ENCODE measurements at places on chromosomes 5 and 9.

- DNase-seq = no peak
Observed at GRCh38 chr5:133753856-133754255, 141.5 kb upstream of the FSTL4 start.

- no peak for DNase-seq
Observed at GRCh38 chr9:16429671-16430070, 440.8 kb downstream of the BNC2 start.

GRCh38 chr5:154652746-154653417 is 102.3 kb upstream of the LARP1 start:
- DNase-seq = no peak

DNA sequence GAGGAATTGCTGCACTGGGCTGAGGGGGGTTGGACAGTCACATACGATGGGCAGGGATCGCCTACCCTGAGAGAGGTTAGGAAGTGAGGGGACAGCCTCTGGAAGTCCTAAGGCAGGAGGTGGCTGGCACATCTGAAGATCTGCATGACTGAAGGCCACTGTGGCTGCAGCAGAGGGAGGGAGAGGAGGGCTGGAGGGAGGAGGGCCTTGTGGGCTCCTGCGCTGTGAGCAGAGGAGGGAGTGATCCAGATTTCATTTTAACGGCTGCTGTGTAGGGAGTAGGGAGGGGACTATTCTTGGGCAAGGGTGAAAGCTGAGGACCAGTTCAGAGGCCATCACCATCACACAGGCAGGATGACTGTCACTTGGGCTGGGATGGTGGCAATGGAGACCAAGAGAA is 7.1 kb downstream of the EIF4E1B start:
- no peak for DNase-seq

DNA sequence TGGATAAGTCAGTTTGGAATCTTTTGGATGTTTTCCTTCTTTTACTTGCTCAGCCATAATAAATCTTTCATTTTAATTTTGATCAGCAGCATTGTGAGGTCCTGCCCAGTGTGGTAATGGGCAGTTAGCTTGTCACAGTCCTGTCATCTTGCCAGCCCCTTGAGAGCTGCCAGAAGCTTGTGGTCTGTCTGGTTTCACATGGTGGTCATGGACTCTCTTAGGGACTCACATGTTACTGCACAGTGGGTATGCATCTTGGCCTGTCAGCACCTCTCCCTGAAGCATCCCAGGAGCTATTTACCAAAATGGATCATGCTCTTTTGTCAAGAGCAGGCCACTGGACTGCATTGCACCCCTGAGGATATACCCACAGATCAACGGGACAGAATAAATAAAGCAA is 60.3 kb downstream of the DAPK1 start:
- DNase-seq = no peak

DNA sequence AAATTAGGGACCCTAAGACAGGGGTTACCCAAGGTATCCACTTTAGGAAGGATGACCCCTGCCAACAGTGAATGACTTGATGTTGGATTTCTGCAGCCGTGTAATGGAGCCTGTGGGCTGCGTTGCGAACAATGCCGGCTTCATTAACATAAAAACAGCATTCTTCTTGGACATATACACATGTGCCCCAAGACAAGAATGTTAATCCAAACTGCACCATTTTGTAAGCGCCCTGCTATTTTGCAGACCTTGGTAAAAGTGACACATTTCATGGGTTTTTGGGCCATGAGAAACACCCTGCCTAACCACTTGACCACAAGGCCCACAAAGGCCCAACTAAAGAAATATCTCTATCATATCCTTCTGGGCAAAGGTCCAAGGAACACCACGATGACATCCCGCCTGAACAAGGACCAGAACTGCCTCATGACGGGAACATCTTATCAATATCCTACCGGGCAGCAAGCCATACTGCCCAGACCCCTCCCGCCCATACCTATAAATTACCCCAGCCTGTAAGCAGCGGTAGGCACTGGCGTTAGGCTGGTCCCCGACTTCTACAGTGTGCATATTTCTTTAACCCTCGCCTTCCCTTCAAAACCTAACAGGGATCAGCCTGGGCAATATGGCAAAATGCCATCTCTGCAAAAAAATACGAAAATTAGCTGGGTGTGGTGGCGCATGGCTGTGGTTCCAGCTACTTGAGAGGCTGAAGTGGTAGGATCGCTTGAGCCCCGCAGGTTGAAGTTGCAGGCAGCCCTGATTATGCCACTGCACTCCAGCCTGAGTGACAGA is 9.7 kb upstream of the PDCD1LG2 start:
- DNase-seq = no peak

- no peak for DNase-seq
Observed at GRCh38 chr5:126926187-126926586, 104.2 kb downstream of the MARCHF3 start.

GRCh38 chr5:32100691-32101302 is 73.3 kb downstream of the GOLPH3 start:
- DNase-seq = no peak

GRCh38 chr5:31530541-31531265 is 1.2 kb downstream of the DROSHA start:
- no peak for DNase-seq

DNA sequence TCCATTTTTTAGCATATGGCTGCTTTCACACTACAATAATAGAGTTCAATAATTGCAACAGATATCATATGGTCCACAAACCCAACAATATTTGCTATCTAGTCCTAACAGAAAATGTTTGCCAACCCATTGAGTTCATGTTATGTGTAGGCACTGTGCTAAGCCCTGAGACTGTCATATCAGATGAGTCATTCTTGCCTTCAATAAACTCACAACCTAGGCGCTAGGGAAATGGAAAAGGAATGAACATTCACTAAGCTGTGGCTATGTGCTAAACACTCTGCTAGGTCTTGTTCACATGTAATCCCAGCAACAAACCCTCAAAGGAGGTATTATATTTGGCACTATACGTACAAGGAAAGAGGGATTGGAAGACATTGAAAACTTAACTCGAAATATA is 8.4 kb upstream of the TIMD4 start:
- DNase-seq = no peak

DNA sequence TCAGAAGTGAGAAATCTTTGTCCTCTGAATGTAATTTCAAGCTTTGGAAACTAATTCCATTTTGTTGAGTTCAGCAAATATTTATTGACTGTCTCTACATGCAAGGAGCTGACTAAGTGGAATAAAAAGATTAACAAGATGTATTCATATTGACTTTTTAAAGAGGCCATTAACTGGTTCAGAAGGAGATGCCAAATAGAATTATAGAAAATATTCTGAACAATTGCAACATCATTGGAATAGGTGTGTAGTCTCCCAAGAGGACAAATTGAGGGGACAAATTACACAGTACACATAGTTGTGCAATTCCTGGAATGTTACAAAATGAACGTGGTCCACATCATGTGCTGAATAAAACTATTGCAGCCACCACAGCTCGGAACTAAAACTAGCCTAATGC is 224.2 kb downstream of the NPR3 start:
- DNase-seq = no peak

GRCh38 chr5:61659221-61659696 is 327.2 kb downstream of the ZSWIM6 start:
- no peak for DNase-seq

GRCh38 chr9:15374825-15375224 is 47.9 kb upstream of the SNAPC3 start:
- DNase-seq = no peak

- DNase-seq = no peak
Observed at GRCh38 chr5:154478224-154478565, at the start of gene HAND1. Gene HAND1 (minus strand): TSS chr5:154478227. CDS start chr5:154478008, 219 bp downstream.

DNA sequence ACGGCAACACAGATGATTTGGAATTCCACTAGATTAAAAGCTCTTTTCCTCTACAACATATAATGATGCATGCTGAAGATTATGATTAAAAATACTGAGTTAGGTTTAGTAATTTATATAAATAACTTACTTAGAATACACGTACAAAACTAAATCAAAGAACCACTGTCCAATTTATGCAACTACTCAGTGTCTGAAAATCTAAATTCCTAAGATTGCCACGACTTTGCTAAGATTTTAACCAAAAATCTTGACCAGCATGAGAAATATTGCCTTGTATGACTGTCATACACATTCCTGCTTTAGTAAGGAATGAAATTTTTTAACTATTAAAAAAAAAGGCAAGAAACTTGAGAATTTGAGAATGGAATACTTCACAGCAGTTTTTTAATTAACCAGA is 292.4 kb downstream of the ZNF608 start:
- DNase-seq = no peak

DNA sequence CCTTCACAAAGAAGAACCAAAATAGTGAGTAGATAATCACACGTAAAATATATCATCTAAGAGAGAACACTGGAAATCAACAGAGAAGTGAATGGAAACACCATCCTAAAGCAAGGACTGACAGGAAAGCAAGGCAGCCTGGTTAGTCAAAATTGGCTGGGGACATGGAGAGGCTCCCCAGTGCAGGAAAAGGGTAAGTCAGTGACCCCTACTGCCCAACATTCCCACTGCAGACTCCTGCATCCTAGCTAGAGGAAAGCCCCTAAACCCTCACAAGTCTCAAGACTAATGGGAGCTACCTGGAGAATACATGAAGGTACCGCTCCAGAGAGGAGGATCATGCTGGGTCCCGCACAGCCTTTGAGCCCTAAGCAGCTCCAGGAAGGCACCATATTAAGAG is 60.1 kb downstream of the ZDHHC21 start:
- DNase-seq = no peak

- no peak for DNase-seq
Observed at GRCh38 chr5:94788527-94788926, 170.1 kb downstream of the SLF1 start.

DNA sequence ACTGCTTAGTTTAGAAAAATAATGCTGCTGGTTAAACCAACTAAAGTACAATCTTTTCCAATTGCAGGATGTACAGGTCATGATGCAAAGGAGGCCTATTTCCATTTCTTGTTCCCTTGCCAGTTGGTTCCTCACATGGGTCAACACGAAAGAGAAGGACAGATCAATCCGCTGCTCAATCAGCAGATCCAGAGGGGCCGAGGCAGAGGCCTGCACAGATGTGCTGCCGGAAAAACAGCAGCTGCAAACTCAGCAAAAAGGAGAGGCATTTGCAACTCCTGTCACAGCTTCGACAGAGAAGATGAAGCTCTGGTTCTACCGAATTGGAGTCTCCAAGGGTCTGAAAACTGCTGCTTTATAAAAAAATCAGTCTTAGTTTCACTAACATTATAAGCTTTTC is 69.8 kb downstream of the NIPSNAP3B start:
- DNase-seq = no peak

DNA sequence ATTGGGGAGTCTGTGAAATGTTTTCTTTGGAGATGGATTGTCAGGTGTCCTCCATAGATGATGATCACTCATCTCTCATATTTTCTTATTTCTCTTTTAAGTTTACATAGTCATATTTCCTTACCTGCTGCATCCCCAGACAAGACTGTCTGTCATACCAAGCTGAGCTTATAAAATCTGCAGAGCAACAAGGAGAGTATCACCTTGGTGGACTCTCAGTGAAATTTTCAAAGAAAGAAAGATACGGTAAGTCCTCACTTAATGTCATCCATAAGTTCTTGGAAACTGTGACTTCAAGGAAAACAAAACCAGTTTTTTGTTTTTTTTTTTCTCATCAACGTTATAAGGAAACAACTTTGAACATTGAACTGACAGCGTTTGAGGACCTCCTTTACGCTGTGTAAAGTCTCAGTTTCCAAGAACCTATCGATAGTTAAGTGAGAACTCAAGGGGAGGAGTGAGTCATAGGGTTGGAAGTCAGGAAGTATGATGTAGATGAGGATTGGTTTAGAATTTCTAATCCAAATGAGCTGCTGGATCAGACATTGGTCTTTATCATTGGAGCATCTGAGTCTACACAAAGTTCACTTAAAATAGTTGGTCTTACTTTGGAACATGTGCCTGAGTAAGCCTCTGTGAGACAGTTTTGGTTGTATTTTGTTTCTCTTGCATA is 45.5 kb downstream of the SPIN1 start:
- no peak for DNase-seq

- DNase-seq = no peak
Observed at GRCh38 chr5:854966-855743, 4.4 kb upstream of the ZDHHC11 start.

DNA sequence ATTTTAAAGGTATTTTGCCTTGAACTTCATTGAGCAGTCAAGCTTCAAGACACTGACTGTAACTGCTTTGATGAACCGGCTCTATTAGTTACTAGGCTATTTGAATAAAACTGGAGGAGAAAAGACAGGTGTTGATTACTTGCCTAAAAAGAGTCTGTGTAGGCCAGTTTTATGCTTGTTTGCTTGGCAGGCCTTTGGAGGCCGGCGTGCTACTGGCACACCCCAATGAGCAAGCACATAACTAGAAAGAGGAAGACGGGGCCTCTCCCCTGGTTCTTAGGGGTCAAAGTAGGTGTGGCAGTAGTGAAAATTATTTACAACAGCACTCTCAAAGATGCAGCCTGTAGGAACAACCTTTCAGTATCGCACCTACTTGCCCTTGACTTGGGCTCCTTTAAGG is 2.1 kb upstream of the ZFR start:
- no peak for DNase-seq

GRCh38 chr9:85162822-85163221 is 493.3 kb downstream of the NTRK2 start:
- no peak for DNase-seq

DNA sequence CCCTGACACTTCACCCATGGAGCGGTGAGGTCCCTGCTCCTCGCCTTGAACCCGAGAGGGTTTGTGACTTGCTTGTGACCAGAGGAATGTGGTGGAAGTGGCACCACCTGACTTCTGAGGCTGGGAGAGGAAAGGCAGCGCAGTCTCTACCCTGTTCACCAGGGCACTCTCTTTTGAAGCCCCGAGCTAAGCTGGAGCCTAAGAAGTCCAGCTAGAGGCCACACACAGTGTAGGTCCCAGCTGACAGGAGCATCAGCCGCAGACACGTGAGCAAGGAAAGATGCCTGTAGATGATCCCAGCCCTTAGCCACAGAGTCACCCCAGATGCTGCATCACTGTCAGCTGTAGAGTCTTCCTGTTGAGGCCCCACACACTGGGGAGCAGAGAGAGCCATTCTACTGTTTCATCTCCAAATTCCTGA is 1.7 kb upstream of the ANGPTL2 start:
- DNase-seq = no peak

Data from effector memory CD4-positive, alpha-beta T cell (primary cell).